Fibroblast of skin of back (primary cell): ENCODE measurements at places on chromosomes 3 and 15.
A peak's percentile ranks its signal among the peaks of the same experiment; 100 is the strongest.

- DNase-seq = peak; percentile 36
Measured at GRCh38 chr3:149274220-149274619, 52.6 kb upstream of the CP start.

DNA sequence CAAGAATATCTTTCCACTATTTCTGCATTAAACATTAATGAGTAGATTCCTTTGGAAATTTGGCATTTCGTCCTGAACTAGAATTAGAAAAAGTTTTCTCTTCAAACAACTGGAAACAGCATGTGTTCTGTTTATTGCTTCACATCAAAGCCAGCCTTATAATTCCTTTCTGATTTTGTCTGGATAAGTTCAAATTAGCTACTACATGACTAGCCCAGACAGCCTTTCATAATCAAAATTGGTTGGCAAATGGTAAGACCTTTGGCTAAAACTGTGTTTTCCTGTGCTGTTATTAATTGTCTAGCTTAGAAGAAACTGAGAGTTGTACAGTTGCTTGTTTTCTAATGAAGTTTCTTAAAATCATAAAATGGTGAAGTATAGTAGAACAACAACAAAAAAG is 52.7 kb upstream of the P3H2 start:
- no peak for DNase-seq

DNA sequence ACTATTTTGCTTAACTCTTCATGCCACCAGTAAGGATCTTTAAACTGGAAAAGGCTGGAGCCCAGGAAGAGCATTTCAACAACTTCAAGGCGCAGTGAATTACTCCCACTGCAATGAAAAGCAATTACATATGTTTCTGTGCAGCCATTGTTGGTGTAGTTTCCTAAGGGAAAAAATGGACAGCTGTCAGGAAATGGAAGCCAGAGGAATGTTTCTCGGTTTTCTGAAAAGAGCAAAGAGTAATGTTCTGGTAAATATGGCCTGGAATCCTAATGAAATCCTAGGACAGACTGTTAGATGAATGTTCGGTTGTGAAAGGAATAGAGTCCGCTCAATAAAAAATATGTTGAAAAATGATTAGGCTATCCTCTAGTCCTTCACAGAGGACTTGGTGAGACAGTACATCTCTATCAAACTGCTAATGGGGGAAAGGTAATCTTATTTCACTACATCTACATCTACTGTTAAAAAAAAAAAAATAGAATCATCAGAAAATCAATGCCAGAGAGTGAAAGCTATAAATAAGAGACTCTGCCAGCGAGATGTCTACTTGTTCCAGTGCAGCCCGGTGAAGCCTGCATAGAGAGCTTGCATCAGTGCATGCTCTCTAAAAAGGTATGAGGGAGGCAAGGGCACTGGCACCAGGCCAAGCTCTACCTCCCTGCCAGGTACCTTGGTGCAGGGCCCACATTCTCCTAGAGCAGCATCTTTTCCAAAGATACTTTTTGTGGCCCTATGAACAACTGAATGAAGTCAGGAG is 68.2 kb upstream of the TJP1 start:
- DNase-seq = no peak

DNA sequence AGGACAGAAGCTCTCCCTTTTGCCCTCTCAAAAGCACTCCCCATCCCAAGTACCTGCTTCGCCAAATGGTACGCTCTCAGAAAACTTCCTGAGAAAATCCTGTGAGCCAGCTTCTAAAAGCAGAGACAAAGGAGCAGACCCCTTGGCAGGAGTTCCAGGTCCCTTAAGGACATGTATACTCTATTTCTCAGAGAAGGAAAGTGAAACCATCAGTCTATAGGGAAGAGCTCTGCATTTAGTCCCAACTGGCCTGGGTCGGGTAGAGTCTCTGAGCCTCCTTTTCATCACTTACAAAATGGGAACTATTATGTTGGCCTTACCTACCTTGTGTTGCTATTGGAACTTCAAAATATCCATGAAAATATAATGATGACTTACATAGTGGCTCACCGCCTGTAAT is 19.7 kb downstream of the DAPK2 start:
- DNase-seq = no peak

- DNase-seq = no peak
Measured at GRCh38 chr3:33091746-33092145, 5.2 kb downstream of the GLB1 start.

GRCh38 chr3:11230832-11231231 is 41.4 kb upstream of the ATG7 start:
- no peak for DNase-seq

GRCh38 chr15:68631601-68632051 is 52.8 kb downstream of the CORO2B start:
- DNase-seq = no peak

DNA sequence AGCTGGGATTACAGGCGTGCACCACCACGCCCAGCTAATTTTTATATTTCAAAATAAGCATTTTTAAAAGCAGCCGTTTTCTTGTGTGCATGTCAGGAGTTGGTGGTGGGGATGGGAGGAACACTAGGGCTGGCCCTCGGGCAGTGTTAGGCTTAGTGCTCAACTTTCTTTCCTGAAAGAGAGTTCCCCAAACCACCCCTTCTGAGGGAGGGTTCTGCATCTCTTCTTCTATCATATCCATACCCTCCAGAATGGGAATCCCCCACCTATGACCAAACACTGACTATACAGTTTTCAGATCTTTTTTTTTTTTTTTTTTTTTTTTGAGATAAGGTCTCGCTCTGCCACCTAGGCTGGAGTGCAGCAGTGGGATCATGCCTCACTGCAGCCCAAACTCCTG is 12.5 kb downstream of the PFKFB4 start:
- no peak for DNase-seq

DNA sequence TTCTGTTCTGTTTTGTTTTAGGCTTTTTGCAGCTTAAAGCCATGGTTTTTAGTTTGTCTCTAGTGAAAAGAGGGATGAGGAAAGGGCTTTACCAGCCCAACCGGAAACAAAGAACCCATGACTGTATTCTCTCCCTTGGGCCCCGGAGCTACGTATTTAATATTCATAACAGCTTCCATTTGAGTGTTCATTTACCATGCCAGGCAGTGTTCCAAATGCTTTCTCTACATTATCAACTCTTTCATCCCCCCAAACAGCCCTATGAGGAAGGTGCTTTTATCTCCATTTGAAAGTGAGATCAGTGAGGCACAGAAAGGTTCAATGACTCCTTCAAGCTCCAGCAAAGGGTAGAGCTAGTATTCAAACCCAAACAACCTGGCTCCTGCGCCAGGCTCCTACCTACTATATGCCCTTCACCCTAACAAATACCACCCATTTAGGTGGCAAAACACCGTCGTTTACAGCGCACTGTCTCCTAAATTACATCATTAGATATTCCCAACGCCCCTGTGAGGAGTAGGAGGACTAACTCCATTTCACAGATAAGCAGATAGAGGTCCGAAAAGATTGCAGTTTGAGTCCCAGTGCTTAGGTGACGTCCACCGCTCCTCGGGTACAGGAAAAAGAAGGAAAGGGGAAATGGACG is 27.9 kb downstream of the GTPBP8 start:
- DNase-seq = peak; percentile 30

GRCh38 chr15:73631915-73632669 is 1.1 kb downstream of the NPTN start:
- peak; percentile 85 for DNase-seq

DNA sequence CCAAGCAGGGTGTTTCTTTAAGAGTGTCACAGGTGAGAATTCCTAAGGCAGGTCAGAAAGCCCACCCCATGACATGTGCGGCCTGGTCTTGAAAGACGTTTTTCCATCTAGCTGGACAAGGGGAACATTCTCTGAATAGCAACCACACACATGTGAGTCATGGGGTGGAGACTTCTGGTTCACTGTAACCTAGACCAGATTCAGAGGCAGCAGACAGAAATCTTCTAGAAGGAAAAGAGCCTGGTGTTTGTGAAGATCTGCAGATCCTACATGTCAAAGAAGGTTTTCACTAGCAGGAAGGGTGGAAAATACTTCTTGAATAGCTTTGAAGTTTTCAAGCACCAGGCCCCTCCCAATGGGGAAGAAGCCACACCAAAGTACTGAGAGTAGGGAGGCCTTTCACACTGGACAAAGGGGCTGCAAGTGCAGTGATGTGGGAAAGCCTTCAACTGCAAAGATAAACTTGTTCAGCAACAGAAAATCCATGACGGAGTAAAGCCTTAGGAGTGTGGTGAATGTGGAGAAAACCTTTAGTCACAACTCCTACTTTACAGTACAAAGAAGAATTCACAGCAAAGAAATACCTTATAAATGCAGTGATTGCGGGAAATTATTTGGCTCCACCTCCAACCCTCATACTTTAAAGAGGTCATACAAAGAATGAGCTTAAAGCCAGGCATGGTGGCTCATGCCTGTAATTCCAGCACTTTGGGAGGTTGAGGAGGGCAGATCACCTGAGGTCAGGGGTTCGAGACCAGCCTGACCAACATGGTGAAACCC is 17.6 kb downstream of the ADAM10 start:
- DNase-seq = peak; percentile 80

- DNase-seq = no peak
Measured at GRCh38 chr3:64384561-64384960, 159.3 kb upstream of the PRICKLE2 start.
